Effector CD8-positive, alpha-beta T cell (primary cell): ENCODE measurements at places on chromosomes 6 and 20.

DNA sequence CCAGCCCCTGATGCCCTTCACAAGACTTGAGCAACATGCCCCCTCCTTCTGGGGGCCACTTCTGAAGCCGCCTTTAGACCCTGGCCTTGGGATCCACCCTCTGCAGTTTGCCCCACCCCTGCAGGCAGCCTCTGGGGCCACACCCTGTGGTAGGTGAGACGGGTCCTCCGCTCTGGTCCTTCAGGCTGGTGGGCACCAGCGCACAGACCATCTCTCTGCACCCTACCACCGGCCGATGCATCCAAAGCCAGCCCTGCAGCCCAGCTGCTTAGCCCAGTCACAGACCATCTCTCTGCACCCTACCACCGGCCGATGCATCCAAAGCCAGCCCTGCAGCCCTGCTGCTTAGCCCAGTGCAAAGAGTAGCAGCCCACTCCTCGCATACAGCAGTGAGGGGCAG lies 159.3 kb upstream of the ECI2 start:
- no peak for DNase-seq

DNA sequence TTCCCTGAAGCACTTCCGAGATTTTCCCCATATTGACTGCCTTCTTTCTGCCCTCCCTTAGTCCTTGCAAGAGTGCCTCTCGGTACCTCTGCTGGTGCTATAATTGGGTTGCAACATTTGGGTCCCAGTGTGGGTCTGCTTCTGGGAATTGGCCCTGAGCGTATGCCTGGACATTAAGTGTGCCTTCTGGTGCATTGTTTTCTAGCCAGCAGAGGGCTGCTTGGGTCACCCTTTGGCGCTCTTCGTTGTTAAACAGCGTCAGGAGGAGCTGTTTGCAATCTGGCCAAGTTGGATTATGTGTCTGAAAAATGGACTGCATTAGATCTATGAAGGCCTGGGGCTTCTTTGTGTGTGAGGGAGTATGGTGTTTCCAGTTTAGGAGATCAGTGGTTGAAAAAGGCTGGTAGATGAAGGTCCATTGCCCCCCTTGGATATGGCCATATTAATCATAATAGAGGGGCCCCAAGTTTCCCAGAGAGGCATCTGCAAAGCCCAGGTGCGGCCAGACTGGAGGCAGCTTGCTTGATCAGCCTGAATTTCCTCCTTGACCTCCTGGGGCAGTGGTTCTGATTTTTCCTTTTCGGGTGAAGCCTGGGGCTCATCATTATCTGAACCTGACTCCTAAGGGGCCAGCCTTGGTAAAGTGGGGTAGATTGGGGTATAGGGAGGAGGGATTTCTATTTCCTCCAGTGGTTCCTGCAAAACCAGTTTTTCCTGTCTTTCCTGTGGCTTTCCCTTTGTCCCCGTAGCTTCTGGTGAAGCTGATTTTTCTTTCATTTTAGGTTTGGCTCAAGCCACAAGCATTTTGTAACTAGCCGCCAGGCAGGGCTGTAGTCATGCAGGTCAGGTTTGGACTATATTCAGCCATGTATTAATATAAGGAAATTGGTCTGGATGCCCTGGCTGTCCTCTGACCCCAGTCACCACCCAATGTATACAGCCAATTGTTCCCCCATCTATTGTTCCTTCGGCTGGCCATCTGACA lies 85.4 kb upstream of the GPR6 start:
- no peak for DNase-seq

- DNase-seq: no peak
Observed at GRCh38 chr20:54099894-54100293, 29.5 kb upstream of the BCAS1 start.

- DNase-seq: no peak
Observed at GRCh38 chr6:125111219-125111983, 42.2 kb upstream of the TPD52L1 start.

DNA sequence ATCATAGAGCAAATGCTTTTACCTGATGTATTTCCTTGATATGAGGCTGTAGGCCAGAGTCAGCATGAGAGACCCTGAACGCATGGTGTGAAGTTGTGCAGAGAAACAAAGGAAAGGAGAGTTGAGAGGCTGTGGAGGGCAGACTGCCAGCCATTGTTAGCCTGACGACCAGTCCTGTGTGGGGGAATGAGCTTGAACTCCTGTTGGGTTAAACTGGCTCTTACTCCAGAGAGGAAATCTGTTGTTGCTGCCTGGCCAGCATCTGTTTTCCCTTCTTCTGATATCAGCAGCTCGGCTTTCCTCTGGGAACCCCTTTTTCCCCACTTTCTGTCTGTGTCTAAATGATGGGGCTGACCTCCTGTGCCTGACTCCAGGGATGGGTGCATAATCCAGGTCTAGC lies 158.2 kb upstream of the ZFP64 start:
- no peak for DNase-seq

DNA sequence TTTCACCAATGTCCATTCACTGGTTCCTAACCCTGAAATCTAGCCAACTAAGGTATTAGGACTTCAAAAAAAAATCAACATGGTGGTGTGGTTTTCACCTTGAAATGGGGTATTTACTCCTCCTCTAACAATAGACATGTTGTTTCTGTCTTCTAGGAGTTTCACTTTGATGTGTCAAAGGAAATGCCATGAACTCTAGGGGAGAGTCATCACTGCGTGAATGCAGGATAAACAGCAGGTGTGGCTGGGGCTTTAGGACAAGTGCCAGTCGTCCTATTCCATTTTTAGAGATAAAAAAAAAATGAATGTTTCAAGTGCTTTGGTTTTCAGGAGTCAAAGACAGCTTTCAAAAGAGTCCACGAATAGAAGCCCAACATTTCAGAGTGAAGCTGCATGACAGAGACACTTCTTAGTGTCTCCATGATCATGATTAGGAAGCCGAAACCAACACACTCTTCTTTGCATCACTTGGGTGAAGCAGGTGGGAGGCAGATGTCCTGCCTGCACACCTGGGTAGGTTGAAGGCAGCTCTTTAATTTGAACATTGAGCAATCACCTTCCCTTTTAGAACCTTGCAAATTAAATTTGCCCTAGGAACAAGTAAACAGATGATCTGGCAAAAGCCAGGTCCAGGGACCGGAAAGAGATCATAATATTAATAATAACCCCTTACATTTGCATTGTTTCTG lies 328.5 kb upstream of the PRDM1 start:
- DNase-seq: no peak

DNA sequence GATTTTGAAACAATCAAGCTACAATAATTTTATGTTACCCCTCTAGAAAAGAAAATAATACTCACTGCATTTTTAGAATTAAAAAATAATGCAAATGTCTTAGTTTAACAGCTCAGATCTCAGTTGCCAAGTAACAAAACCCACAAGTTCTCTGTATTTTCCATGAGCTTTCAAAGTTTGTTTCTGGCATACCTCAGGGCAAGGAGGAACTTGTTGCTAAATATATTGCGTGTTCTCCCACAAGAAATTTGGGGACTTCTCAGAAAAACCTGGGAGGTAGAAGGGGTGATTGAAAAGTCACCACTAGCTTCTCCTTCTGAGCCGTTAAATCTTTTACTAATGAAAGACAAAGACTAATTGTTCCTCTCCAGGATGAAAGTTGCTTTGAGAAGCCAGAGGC lies 236.8 kb upstream of the MARCKS start:
- no peak for DNase-seq

GRCh38 chr6:6701864-6702263 lies 113.3 kb downstream of the LY86 start:
- DNase-seq: no peak

DNA sequence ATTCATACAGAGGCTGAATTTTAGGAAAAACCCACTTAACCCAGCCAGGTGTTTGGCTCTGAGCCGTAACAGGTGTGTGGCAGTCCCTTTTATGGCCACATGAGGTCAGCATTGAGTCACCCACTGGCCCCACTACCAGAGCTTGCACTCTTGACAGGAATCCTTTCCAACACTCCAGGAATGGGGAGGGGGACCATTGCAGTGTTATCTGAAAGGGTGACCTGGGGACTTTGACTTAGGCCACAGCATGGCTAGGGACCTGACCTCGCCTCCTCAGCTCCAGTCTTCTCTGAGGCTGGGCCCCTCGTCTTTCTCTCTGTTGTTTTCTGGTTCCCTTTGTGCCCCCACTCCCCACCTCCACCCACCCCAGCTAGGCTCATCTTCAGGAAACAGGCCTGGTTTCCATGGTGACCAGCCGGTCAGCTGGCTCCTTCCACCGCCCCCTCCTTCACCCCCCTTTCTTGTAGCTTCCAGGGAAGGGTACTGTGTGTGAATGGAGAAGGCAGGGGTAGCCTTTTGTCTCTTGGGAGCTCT lies 2.1 kb upstream of the TMEM151B start:
- DNase-seq: peak; percentile 35

- no peak for DNase-seq
Observed at GRCh38 chr6:152746172-152746553, 4.4 kb upstream of the VIP start.

DNA sequence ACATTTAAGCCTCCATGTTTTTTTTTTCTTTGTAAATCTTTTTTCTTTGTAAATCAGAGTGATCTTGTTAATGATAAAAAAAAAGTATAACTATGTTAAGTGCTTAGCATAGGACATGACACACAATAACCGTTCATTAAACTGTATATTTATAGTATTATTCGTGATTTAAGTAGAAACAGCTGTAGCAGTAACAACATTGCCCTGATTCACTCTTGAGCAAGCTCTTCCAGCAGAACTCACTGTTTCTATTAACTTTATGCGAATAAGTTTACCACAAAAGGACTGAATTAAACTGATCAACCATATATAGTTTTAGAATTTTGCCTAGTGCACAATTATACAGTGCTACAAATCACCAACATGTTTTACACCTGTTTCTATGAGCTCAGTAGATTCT lies 1338.0 kb upstream of the EYS start:
- no peak for DNase-seq

DNA sequence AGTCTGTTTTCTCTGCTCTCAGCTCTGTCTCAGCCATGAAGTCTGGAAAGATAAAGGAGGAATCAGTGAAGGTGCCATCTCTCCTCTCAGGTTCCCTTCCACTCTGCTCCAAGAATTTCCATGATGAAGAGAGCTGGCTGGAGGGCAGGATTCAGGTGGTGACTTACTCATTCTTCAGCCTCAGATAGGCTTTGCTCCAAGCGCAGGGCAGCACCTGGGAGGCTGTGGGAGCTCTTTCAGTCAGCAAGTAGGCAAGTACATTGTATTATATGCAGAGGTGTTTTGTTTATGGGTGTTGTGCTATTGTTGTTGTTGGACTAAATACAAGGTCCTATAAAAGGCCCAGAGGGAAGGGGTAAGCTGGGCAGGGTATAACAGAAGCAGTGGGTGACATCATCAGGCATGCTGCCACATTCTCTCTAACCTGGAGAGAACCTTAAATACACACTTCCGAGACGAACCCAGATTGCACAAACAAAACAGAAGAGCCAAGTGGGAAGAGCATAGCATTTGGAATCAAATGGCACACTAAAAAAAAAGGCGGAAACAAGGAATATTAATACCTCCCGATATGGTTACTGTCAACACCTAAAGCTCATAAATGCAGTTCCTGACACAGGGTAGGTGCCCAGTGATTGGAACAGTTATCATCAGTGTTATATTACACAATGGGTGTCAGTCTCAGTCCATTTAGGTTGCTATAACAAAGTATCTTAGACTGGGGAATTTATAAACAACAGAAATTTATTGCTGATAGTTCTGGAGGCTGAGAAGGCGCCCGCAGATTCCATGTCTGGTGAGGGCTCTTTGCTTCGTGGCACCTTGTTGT lies 14.5 kb upstream of the PSMG4 start:
- no peak for DNase-seq

GRCh38 chr20:21028921-21029320 lies 77.2 kb downstream of the LINC00237 start:
- DNase-seq: no peak

GRCh38 chr20:63482021-63482587 lies 9.6 kb upstream of the KCNQ2 start:
- DNase-seq: no peak

- DNase-seq: no peak
Observed at GRCh38 chr6:157632821-157633220, 190.2 kb upstream of the SNX9 start.

DNA sequence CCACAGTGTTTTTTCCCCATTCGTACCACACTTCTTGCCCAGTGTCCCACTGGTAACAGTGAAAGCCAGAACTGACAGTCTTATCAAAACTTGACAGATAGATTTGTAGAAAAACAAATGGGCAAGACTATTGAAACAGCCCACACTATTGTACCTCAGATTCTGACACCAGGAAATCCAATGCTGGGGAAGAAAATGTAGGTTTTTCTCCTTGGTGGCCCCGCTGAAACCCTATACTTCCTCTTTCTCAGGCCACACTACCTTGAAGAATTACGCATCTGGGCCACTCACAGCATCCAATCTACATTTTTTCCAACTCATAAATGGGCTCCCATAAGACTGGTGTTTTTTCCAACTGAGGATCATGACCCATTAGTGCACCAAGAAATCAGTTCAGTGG lies 90.9 kb upstream of the HDDC2 start:
- DNase-seq: no peak

DNA sequence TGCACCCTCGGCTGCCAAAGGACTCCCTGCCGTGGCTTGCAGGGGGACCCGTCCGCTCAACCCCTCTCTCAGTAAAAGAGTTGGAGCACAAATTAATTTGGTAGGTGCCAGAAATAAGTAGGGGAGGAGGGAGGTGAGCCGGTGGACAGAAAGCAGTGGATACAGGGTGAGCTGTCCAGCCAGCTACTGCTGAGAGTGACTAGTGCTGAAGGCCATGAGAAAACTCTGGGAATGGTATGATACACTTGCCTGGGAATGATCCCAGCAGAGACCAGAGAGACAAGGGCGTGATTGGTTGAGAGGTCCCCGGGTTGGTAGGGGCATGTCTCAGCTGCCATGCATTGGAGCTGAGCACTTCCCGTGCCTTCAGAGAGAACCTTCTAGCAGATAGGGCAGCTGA lies 15.7 kb downstream of the FOXQ1 start:
- no peak for DNase-seq

DNA sequence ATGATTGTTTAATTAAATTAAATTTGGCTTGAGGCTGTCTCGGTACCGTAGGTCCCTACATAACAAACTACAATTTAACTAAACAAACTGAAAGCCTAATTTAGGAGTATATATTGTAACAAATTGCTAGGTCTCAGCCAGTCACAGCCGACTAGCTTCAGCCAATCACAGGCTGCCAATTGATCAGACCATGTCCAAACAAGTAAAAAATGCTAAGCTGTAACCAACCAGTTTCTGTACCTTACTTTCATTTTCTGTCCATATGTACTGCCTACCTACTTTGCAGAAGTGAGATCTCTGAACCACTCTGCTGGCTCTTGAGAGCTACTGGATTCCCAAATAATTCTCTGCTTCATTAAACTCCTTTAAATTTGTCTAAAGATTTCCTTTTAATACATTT lies 648.0 kb upstream of the GJE1 start:
- no peak for DNase-seq

GRCh38 chr6:39439342-39440038 lies 117.0 kb upstream of the KCNK16 start:
- DNase-seq: no peak

DNA sequence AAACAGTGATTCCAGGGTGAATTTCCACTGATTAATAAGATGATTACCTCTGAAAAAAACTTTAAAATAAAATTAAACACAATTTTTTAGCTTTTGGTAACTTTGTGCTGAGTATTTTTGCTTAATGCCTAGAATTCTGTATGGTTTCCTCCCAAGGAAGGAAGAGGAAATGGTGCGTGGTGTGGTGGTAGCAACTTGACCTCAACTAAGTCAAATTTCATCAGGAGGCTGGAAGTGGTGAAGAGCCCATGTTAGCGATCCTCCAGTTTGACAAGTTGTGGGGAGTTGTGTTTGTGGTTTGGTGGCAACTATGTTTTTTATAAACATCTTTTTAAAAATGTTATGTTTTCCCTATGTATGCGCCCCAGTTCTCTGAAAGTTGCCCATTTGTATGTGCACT lies 5.0 kb upstream of the RTF2 start:
- no peak for DNase-seq

- DNase-seq: no peak
Observed at GRCh38 chr20:59032713-59033059, 551 bp upstream of the ATP5F1E start.
